ENCODE measurements at places on chromosomes 2 and 18.

GRCh38 chr2:47516360-47517104 lies 113.6 kb downstream of the MSH2 start:
- DNase-seq, result no peak

- no peak for DNase-seq
Measured at GRCh38 chr2:224580248-224580647, 4.9 kb downstream of the CUL3 start.

GRCh38 chr18:4433717-4434116 lies 21.4 kb downstream of the DLGAP1 start:
- no peak for DNase-seq

GRCh38 chr2:62724886-62725711 lies 19.6 kb downstream of the EHBP1 start:
- no peak for DNase-seq

- no peak for DNase-seq
Measured at GRCh38 chr2:181777734-181778133, 97.4 kb upstream of the NEUROD1 start.

DNA sequence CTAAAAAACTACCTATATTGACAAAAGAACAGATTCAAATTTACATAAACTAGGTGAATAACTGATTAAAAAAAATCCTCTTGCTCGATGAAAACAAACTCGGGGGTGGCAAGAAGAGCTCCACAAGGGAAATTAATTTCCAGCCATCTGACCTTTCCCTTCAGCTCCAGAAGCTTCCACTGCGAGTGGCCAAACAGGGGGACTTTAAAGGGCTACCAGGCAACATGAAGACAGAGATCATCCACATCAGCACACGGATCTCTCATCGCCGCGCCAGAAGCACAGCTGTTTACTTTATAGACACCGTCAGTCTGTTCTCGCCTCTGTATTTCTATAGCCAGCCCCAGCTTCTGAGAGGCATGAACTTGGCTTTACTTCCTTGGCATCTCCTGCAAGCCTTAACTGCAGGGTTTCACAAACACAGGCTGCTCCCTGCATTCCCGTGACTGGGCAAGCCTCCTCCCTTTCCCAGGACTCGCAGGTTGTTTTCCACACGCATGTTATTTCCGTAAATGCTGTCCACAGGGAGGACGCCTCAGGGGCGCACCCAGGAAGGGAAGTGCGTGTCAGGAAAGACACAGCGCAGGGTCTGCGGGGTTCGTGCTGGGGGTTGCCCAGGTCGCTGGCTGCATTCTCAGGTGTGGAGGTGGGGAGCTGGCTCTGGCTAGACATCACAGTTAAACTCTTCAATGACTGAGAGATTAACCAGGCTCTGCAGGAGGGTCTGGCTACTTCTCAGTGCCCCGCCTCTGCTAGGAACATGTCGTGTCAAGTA lies 85.0 kb downstream of the USP40 start:
- DNase-seq, result no peak

GRCh38 chr2:234981197-234982095 lies 29.6 kb downstream of the SH3BP4 start:
- peak; percentile 98 for DNase-seq

DNA sequence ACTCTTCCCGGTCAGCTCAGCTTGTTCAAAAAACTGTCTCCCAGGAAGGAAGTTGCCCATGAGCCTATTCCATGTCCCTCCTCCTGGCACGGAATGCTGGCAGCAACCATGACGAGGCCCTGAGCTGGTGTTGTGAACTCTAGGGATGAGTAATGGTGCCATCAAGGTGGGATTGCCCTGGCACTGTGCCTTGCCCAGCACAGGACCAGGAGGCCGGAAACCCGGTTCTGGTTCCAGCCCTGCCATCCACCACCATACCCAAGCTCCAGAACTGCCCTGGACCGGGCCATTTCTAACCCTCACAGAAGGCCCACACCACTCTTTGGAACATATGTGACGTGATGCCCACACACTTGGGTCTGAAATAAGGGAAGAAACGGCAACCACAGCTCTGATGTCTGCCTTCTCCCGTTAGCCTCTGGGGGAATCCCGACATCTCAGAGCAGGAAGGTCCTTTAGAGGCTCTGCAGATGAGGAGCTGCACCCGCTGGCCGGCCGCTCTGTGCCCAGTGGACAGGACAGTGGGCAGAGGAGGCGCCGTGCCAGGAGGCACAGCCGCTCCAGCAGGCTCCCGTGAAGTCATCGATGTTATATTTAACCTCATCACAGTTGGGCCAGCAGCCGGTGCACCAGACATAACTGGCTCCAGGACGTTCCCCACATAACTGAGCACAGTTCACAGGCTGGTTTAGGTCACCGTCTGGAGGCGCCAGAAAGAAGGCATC lies 462.1 kb upstream of the ID2 start:
- no peak for DNase-seq

GRCh38 chr2:12094134-12094533 lies 347.7 kb downstream of the LPIN1 start:
- DNase-seq, result no peak

DNA sequence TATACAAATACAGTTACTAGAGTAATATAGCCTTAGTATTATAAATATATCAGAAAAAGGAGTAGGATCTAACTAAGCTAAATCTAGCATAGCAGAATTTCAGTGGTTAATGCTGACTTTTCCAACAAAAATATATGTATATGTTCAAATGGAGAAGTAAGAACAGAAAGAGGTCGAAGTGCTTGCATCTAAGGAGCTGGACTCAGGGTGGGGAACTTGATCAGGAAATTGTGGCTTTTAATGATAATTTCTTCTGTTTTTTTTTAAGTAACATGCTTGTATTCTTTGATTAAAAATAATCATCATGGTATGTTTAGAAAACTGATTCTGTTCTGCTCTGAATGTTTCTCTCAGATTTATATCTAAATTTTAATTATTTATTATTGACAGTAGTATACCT lies 327.1 kb downstream of the GALNT13 start:
- no peak for DNase-seq

DNA sequence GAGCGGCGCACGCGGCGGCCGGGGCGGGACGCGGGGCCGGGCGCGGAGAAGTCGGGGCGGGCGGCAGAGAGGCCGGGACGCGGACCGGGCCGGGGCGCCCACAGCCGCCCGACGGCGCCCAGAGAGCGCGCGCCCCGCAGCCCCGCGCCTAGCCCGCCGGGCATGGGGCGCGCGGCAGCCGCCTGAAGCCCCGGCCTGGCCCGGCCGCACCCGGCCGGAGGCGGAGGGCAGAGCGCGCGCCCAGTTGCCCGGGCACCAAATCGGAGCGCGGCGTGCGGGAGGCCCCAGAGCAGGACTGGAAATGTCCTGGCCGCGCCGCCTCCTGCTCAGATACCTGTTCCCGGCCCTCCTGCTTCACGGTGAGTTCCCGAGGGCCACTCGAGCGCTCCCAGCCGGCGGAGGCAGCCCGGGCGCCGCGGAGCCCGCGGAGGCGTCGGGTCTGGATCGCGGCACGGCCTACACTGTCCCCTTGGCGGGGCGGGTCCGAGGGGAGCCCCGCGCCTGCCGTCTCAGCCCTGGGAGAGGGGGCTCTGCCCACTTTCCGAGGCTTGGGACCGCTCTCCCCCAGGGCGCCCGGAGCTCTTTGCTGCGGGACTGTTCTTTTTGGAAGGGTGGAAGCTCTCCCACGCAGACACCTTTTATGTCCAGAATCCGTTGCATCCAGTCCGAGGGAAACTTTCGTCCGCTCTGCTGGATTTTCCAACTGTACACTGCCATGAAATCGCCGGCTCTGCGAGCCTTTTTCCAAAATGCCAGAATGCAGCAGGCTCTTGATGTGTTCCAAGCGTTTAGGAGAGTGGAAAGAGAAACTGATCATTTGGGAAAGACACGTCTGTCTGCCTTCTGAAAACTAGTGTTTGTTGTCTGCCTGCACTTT lies 484 bp downstream of the APCDD1 start:
- DNase-seq, result peak; percentile 36

GRCh38 chr18:76496194-76496890 lies 1.3 kb upstream of the ZNF516 start:
- DNase-seq, result peak; percentile 82

DNA sequence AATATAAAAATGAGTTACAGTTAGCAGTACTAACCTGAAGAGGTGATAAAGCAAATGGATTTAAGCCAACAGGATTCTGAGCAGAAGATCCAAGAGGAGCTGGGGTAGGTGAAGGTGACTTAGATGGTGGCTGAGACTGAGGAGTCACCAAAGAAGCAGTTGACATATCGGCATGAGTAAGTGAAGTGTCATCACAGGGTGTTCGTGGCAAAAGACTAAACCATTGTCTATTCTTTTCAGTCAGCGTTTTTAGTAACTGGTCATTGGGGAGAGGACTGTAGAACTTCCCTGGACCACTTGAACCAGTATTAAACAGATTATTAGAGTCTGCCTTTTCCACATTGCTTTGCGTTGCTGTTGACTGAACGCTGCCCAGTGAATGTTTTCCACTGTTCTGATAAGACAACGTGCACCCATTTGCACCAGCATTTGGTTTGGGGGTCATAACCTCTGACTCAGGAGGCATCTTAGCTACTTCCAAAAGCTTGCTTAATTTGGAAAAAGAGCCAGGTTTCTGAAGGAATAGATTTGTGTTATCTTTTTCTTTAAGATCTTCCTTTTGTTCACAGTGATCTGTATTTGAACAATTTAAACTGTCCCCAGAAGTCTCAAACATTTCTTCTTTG lies 63.3 kb upstream of the WDSUB1 start:
- no peak for DNase-seq

GRCh38 chr2:55111570-55112228 lies 61.4 kb upstream of the RTN4 start:
- DNase-seq, result peak; percentile 97

- no peak for DNase-seq
Measured at GRCh38 chr2:158745866-158746382, 49.2 kb upstream of the DAPL1 start.

- no peak for DNase-seq
Measured at GRCh38 chr2:7748717-7749415, 831.7 kb downstream of the RNF144A start.

DNA sequence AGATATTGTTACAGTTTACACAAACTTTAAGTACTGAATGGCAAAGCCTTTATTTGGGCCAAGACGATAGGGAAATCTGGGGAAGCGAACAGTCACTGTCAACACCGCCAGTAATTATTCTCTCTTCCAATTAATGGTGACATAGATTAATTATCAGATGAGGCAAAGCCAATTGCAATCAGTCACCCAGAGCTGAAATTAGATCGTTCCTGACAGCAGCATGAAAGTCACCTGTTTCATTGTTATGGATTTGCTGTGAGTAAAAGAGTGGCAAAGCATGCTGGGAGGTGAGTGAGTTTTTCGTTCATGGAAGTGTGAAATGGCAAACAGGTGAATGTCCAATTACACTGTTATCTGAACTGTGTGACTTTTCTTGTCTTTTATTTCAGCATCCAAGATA lies 164.8 kb upstream of the KLHL14 start:
- no peak for DNase-seq

DNA sequence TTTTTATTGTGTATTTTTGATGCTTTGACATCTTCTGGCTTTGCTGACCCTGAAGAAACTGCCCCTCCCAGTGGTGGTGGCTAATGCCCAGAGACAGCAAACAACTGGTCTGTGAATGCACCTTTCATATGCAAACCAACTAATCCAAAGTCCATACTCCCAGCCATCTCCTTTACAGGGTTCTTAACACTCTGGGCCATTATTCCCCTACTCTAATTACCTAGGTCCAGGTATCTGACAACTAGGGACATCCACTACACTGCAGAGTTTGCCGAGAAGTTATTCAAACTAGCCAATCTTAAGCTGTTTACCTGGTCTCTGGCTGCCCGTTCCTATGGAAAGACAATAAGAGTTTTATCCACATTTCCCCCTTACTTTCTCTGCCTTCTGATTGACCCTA lies 73.6 kb downstream of the FSHR start:
- no peak for DNase-seq

GRCh38 chr2:8121022-8121825 lies 560.6 kb upstream of the ID2 start:
- DNase-seq, result no peak

DNA sequence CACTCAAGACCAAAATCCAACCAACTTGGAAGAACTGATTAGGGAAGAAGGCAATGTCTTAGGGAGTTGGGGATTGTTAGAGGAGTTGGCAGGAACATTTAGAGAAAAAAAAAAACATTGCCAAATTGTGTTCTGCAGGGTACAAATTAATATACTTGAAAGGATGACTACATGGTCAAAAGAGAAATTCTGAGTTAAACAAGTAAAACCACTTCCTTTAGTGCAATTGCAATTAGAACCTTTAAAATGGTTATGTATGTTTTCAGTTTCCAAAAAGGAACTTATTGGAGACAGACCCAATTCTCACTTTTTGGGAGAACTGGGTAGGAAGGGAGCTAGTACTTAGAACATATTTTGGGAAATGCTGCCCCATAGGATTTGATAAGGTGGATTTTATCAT lies 137.9 kb downstream of the GPD2 start:
- DNase-seq, result no peak

- DNase-seq, result no peak
Measured at GRCh38 chr2:106142683-106143082, 51.4 kb downstream of the UXS1 start.

GRCh38 chr2:205833864-205834263 lies 151.6 kb downstream of the NRP2 start:
- no peak for DNase-seq

DNA sequence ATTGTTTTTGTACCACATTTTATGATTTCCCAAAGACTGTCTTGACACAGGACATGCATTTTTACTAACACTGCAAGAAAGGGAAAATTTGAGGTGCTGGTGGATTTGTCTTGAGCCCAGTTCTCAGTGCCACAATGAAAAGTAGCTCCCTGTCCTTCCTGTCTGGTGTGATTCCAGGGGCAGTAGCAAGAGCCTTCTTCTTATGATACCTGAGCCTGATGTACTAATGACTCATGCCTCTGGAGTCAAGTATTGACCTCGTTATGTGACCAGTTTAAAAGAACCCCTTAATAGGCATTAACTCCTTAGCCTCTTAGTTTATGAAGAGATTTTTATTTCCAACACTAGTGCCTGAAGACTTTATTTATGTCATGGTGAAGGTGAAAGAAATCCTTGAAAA lies 728.6 kb downstream of the SLC4A3 start:
- no peak for DNase-seq

- no peak for DNase-seq
Measured at GRCh38 chr2:42659609-42660008, 91.2 kb downstream of the MTA3 start.

- DNase-seq, result no peak
Measured at GRCh38 chr18:35121531-35121930, 80.3 kb downstream of the MAPRE2 start.

GRCh38 chr2:172328103-172328841 lies 99.1 kb upstream of the ITGA6 start:
- DNase-seq, result no peak

GRCh38 chr2:64989982-64990614 lies 899 bp downstream of the SLC1A4 start:
- DNase-seq, result no peak
